ENCODE measurements at places on chromosomes 3 and 15. TPM values are rescaled to one million over a fixed set of nuclear protein-coding genes. Genes with fewer than 3 reads are reported as not detected.

SAMMSON gene
- polyA plus RNA-seq = not detected

TUSC2 gene
- polyA plus RNA-seq = 16.9 TPM

GOLGA8S gene
- not detected for polyA plus RNA-seq

HRG gene
- polyA plus RNA-seq = 2.7 TPM

- DNase-seq = no peak
Measured at GRCh38 chr3:156626104-156626503, 48.3 kb upstream of the TIPARP start.

DNA sequence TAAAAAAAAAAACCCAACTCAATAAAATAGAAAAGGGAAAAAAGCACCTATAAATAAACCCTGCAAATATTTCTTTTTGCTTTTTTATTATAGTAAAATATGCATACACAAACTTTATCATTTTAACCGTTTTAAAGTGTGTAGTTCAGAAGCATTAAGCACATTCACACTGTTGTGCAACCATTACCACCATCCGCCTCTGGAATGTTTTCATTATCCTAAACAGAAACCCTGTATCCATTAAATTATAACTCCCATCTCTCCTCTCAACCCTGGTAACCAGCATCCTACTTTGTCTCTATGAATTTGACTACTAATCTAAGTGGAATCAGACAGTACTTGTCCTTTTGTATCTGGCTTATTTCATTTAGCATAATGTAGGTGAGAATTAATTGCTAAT, 15.0 kb downstream of the CDCP1 start:
- DNase-seq = no peak

- DNase-seq = no peak
Measured at GRCh38 chr15:84915606-84915958, 31.1 kb downstream of the SLC28A1 start.

DNA sequence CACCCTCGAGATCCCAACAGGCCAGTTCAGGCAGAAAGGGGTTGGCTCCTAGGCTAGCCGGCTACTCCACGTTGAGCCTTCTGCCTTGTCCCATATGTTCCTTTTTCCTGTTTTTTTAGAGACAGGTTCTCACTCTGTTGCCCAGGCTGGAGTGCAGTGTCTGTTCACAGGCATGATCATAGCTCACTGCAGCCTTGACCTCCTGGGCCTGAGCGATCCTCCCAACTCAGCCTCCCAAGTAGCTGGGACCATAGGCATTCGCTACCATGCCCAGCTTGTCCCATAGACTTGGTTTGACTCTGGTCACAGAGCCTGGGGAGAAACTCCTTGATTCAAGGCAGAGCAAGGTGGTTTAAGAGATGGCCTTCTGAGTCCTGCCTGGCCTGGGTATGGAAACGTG, 32.3 kb downstream of the ZNF710 start:
- no peak for DNase-seq

DNA sequence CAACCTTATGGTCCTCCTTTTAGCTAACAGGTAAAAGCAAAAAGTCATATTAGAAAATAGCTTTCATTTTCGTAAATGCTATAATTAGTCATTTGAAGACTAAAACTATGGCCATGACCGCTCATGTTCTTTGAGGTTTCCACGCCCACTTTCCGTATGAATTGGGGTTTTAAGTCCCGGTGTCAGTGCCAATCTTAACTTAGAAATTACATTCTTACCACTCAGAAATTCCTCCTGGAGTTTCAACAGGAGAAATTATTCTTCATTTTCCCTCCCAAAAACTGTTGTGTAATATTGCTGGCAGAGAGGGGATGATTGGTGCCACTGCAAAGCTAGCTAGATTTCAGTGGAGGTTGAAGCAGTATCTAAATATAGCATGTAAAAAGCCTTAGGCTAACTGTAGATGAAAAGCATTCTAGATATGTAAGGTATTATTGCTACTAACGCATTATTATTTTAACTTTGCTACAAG, 71.0 kb upstream of the MDFIC2 start:
- DNase-seq = no peak

DNA sequence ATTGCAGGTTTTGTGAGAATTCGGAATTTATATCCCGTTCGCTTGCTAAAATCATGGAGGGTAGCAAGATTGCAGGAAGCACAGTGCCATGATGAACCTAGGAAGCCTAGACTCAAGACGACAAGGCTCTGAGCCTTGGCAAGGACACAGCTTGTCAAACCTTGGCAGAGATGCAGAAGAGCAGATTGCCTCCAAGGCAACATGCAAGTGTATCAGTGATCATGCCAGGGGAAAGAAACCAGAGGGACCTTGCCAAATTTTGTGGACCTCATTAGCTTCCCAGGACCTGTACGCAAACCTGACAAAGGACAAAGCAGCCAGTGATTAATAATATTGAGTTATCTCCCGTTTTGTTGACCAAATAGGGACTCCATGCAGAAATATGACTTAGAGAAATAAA, 159.7 kb downstream of the GOLIM4 start:
- no peak for DNase-seq

DNA sequence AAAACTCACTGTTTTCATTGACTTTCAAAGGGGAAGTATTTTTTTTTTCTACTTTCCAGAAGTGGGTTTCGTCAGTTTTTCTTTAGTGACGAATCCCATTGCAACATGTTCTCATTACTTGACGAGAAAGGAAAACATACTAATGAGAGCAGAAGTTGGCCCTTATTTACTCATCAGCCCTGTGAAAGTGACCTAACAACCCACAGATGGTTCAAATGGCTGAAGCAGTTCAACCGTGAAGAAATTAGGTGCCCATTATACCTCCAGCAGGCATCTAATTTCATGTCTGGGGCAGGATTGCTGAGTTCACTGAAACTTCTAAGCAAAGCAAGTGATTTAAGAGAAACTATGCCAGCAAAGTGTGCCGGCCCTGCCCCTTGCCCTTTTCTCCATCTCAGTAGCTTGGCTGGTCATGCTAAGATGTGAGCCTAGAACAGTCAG, 9.0 kb downstream of the AQP9 start:
- DNase-seq = no peak

DNA sequence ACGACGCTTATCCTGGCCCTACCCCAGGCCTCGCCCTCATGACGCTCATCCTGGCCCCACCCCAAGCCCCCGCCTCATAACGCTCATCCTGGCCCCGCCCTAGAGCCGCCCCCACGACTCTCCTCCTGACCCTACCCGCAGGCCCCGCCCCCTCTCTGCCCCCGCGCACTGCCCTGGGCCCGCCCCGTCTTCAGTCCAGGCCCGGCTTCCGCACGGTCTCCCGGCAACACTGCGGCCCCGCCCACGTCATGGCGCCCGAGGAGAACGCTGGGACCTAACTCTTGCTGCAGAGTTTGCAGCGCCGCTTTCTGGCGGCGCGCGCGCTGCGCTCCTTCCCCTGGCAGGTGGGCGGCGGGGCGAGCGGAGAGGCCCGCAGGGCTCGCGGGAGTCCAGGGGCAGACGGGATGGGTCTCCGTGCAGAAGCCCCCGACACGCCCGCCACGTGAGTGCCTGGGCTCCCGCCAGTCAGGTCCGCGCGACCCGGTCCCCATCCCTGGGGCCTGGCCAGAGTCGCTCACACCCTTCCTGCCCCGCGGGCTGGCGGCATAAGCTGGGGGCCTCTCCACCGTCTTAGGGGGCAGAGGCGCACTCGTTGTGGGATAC, 52.5 kb upstream of the ROPN1B start:
- DNase-seq = peak; percentile 95
